ENCODE measurements at places on chromosomes 4 and X.
A peak's percentile ranks its signal among the peaks of the same experiment; 100 is the strongest.

DNA sequence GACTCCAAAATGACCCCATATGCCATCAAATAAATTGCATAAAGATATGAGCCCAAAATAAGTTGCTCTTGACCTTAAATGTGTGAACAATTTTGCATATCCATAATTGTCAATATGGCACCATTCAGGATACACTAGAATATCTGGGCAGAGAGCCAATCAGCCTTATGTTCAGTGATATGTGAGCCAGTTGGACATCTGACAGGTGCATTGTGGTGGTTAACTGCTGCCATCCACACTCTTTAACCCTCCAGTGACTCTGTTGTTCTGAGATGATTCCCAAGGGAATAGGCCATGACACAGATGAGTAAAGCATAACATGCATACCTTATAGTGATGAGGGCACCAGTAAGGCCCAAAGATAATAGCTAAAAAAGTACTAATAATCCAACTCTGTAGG is 500.1 kb downstream of the PCDH18 start:
- no peak for DNase-seq

GRCh38 chrX:140040386-140040785 is 75.1 kb upstream of the CXorf66 start:
- DNase-seq, result no peak

GRCh38 chr4:161197912-161198311 is 965.9 kb downstream of the FSTL5 start:
- DNase-seq, result no peak

GRCh38 chrX:66030505-66031317 is 9.2 kb downstream of the VSIG4 start:
- no peak for DNase-seq

DNA sequence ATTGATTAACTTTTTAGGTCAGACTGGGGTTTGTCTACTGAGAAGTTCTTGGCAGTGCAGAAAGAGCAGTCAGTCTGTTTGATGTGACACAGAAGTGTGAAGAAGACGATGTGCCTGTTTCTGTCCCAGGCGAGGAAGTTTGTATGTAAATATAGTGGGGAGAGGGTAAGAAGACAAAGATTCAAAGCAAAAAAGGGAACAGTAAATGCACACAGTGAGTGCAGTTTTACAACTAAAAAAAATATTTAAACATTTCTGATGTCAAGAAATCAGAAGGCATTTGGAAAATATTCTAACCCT is 264.9 kb downstream of the RAPGEF2 start:
- no peak for DNase-seq

- DNase-seq, result no peak
These were observed 108.8 kb downstream of the TMA16 start for GRCh38 chr4:163603257-163603656.

DNA sequence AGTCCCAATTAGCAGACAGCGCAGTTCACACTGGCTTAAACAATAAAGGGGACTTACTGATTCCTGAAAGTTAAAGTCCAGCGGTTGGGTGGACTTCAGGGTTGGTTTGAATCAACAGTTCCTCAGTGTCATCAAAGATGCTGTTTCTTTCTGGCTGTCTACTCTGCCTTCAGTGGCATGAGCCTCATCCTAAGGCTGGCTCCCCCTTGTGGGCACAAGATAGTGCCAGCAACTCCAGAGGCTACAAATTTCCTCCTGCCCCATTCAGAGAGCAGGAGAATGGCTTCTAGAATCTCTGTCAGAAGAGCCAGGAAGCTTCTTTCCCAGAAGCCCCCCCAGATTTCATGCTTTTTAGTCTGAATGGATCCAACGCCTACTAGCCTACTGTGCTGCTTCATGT is 82.4 kb upstream of the MTM1 start:
- peak; percentile 58 for DNase-seq

DNA sequence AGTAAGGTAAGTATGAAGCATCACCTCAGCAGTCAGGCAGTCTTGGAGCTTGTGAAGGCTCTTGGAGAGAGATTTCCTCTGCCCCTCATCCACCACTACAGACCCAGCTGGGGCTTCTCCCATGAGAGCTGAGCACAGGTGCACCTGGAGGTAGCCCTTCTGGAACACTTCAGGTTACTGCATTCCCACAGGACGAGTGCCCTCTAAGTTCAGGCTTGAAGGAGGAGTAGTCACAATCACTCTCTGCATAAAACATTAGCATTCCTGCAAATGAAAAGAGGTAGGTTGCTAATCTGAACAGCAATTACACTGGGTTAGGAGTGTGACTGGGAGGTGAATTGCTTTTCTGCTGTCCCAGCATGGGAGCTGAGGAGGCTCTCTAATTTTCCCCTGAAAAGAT is 308.8 kb downstream of the TEX13C start:
- no peak for DNase-seq

DNA sequence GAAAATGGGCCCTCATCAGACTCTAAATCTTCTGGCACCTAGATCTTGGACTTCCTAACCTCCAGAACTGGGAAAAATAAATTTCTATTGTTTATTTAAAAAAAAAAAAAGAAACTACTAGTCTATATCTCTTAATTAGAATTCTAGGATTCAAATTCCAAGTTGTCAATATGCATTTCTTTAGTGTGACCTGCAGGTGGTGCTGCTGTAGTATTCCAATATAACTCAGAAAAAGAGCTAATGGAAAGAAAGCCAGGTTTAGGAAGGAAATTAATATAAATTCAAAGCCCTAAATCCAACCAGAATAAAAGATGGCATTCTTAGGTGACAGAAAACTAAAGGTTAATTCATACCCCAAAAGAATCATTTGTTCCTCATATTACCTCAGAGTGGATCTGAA is 80.0 kb upstream of the NALF2 start:
- no peak for DNase-seq

DNA sequence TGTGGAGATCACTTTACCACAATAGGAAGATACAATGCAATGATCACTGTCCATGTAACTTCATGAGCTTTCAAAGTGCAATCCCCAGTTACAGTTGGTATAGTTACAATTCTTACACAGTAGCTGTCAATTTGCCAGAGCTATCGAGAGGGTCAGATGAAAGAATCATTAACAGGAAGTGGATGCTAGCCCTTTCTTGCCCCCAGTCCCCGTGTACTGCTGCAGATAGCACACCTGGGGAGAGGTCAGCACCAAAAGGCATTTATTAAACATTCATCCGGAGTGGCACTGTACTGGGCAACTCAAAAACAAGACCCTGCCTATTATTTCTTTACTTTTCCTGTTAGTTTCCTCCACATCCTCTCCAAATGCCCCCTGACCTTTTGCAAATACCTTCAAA is 47.7 kb downstream of the SOD3 start:
- DNase-seq, result no peak

DNA sequence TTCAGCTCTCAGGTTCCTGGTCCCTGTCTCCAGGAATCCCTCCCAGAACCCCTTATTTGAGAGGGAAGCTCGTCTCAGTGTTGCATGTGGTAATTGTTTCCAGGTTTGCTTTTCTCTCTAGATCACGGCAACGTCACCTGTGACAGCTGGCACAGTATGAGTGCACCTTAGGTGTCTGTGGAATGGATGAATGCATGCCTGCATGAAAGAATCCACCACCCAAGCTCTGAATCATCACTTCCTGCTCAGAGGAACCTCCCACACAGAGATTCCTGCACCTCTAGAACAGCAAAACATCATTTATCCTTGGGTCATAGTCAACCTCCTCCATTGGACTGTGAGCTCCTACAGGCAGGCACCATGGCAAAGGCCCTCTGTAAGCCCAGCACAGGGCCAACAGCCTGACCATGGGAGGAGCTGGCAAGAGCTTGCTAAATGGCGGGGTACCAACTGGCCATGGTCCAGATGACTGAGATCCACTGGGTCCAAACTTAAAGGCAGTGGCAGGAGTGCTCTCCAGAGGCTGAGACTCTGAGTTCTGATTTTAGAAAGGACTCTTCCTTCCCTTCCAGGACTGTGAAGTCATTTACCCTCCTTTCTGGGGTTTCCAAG is 116.2 kb downstream of the SLC2A9 start:
- no peak for DNase-seq

DNA sequence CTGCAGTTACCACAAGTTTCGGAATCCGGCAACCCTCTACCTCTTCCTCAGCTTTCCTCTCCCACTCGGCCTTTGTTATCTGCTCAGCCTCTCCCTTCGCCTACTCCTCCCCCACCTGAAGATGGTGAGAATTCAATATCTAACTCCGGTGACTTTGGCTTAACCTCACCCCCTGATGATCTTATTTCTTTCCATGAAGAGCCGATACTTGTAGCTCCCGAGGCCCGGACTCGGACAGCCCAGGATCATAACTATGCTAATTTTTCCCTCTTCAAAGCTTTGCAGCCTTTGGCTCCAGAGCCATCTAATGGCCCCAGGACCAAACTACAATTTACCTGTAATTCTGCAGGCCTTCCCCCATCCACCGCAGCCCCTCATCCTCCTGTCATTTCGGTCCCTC is 32.0 kb upstream of the MGST2 start:
- no peak for DNase-seq

DNA sequence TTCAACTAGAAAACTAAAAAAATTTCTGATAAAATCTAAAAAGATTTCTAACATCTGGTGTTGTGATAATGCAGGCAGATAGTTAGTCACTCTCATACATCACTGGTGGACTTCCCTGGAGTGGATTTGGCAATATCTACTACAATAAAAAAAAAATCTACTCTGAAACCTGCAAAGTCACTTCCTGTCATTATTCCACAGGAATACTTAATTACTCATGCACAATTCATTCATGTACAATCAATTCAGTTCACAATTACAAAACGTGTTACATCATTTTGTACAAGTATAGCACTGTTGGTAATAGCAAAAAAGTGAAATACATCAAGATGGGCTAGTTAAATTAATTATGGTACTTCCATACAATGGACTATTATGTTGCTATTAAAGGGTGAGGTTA is 16.5 kb upstream of the RHOH start:
- peak; percentile 31 for DNase-seq

DNA sequence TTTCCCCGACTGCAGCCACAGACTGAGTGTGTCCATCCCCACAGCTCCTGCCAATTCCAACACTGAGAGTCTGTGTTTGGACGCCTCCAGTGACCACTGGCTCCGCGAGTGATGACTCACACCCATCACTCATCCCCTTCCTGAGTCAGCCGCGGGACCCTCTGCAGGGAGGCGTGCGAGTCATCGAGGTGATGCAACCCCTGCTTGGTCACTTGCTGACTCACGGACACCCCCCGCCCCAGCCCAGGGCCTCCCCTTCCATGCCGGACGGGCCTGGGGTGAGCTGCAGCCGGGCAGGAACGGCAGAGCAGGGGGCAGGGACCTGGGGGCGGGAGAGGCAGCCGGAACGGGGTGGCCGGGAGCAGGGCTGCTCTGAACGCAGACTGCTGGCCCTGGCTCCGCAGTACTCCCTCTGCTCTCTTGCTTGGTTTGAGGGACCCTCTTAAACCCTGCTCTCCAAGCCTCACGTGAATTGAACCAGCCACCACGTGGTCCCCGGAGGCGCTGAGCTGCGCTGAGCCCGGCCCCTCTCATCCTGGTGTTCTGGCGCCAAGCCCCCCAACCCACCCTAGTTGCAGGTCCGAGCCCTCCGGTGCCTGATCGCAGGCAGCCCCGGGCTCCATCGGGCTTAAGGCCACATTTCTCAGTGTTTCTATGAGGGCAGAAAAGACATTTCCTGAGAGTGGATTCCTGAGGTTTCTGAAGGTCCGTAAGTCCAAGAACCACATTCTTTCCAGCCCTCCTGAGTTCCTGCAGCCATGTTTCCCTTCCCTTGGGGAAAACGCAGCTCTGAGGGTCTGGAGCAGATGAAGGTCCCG is 32.4 kb downstream of the FGFRL1 start:
- peak; percentile 4 for DNase-seq

DNA sequence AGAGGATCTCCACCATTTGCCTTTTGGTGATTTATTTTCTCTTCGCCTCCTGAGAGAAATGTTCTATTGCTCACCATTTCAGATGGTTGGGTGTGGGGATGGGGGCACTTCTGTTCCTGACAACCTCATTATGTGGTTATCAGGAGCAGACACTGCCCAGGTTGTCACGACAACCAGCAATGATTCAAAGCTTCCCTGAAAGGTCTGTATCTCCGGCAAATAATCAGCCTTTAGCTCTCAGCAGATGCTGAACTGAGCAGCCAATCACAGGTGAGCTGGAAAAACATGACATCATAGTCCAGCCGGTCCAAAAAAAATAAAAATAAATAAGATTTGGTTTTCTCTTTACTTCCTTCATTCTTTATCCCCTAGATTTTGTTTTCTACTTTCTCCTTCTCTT is 5.5 kb upstream of the PAK3 start:
- no peak for DNase-seq

DNA sequence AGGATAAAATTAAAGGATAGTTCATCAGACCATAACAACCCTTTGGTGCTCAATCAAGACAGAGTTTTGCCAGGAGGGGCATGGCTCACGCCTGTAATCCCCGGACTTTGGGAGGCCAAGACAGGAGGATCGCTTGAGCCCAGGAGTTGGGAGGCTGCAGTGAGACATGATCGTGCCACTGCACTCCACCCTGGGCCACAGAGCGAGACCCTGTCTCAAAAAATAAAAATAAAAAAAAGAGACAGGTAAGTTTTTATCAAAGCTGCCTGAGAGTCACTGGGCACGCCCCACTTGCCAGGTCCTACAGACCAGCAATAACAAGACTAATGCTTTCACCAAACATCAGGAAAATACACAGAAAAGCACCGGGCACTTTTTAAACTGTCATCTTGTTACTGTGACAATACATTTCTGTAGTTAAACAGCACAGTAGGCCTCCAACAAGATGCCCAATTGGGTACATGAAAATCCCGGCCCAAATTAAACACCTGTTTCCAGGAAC is 765 bp downstream of the CFAP97 start:
- no peak for DNase-seq

- DNase-seq, result peak; percentile 36
These were observed 79.4 kb downstream of the SYNPO2 start for GRCh38 chr4:118968005-118968404.

- no peak for DNase-seq
These were observed 129.0 kb downstream of the PLS3 start for GRCh38 chrX:115689931-115690330.

All from CD4-positive, alpha-beta T cell (primary cell).